ENCODE measurements at places on chromosomes 3 and 15. TPM values are rescaled to one million over a fixed set of nuclear protein-coding genes. Genes with fewer than 3 reads are reported as not detected.

The ENTPD3 gene
- polyA plus RNA-seq: 7.8 TPM

DNA sequence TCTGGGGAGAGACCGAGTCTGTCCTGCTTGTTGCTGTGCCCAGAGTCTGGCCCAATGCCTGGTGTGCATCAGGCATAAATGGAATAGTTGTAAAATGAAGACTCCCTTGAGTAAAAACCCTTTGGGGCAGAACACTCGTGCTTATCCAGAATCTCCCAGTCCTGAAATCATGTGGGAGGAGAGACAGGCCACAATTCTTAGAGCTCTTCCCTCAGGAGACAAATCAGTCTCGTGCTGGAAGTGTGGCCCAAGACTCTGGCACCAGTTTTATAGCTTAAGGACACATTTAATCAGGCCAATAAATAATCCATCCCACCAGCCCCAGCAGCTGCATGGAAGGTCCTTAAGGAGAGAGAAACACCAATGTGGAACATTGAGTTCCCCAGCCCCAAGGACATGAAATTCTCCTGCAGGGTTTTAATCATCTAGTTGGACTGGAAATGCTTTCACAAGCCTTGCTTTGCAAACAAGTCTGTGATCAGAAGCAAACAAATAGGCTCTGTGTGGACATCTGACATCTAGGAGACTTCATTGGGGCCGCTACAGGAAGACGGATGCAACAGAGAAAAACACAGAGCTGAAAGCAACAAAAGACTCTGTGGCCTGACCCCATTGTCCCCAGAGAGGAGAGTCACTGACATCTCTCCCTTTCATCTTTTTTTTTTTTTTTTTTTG is 70.4 kb downstream of the LSM3 start:
- DNase-seq: no peak

GRCh38 chr15:33680336-33680735 is 288.0 kb upstream of the CHRM5 start:
- no peak for DNase-seq

DNA sequence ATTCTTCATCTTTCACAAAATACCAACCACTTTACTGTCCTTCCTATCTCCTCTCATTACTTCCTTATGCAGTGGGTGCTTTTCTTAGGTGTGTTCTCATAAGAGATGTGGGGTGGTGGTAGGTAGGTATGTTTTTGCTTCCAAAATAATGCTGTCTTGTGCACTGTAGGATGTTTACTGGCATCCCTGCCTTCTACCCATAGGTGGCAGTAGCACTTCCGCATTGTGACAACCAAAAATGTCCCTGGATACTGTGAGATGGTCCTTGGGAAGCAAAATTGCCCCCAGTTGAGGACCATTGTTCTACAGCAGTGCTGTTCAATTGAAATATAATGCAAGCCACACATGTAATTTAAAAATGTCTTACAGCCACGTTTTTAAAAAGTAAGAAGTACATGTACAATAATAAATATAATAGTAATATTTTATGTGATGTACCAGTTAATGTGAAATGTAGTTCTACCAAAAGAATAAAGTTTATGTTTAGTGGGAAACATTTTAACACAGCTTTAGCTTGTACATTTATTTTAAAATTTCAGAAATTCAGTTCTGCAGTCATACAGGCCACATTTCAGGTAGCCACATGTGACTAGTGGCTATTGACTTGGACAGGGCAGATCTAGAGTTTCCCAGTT is 75.2 kb downstream of the NEO1 start:
- DNase-seq: no peak

DNA sequence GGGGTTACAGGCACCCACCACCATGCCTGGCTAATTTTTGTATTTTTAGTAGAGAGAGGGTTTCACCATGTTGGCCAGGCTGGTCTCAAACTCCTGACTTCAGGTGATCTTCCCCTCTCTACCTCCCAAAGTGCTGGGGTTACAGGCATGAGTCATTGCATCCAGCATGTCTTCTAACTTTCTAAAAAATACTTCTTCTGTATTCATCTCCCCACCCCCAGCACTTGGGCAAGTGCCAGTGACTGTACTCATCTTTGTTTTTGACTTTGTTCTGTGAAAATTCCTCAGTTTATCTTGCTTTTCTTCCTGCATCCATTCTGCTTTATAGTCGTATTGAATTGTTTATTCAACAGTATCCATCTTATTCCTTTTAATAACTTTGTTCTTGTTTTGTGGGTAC is 47.6 kb downstream of the ARIH1 start:
- DNase-seq: no peak

DNA sequence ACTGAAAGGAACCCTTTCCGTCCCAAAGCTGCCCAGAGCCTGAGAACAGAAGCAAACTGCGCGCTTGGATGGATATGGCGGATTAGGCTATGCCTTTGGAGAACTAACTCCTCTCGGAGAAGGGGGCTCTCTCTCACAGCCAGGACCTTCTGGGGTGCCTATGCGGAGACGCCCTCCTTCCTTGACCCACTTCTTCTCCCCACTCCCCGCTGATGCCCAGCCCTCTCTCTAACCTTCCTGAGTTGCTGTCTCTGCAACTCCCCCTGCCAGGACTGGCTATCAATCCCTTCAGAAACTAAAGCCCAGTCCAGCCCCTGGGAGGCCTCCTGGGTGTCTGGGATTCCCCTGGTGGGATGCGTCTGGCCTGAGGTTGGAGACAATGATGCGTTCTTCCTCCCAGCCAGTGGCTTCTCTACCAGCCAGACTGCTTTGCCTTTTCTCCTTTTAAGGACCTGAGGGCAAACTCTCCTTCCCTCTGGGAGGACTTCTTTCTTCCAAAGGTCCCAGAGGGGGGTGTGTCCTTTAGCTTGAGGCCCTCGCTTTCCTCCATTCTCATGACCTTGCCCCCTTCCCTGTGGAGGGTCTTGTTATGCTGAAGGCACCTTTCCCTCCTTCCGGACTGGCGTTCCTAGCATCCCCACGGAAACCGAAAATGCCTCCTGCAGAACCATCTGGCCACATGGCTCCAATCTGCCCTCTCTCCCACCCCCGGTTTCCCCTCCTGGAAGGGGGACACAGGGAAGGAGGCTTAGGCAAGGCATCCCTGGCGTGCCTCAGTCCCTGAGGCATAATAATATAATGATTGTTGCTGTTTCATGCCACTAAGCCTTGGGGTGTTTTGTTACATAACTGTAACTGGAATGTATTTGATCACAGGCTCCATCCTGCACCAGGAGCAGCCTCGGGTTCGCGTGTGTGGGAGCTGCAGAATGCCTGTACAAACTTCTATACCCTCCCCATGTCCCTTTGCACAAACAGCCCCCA is 63.4 kb upstream of the C15orf39 start:
- no peak for DNase-seq

- no peak for DNase-seq
Observed at GRCh38 chr3:161854232-161854771, 357.7 kb downstream of the OTOL1 start.

DNA sequence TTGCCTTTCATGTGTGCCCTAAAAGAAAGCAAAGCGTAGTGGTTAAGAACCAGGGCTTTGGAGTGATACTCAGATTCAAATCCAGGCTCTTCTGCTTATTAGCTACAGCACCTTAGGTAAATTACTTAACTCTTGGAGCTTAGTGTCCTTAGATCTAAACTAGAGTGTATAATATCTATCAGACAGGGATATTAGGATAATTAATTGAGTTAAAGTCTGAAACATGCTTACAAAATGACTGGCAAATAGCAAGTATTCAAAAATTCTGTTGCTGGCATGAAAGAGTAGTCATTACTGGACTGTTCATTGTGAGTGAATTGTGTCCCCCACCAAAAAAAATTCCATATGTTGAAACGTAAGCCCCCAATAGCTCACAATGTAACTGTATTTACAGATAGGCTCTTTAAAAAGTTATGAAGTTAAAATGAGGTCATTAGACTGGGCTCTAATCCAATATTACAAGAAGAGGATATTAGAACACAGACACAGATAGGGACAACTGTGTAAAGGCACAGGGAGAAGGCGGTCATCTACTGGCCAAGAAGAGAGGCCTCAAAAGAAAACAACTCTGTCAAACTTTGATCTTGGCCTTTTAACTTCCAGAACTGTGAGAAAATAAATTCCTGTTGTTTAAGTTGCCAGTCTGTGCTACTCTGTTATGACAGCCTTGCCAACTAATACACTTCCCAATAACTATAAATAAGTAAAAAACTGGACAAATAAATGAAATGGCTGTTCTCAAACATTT is 60.4 kb upstream of the LRRC3B start:
- no peak for DNase-seq

DNA sequence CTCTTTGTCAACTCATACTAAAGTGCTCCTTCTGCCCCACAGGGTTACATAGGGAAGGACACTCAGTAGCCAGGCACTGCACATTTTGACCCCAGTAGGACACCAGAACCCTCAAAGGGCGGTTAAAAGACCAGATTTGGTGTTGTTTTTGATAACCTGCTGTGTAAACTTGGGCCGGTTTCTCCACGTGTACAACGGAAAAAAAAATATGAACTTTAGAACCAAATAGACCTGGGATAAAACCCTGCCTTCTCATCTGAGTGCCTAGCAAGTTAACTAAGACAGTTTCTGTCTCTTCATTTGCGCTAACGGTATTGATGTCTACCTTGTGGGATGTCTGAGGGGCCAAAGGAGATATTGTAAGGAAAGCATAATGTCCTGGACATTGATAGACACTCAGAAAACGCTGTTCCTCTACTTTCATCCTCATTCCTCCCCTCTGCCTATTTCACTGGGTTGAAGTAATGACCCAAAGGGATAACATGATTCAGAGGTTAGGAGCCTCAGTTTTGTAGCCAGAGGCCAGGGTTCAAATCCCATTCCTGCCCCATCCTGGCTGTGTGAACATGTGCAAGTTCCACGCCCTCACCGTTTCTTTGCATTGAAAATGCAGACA is 155.9 kb upstream of the LPP start:
- no peak for DNase-seq

DNA sequence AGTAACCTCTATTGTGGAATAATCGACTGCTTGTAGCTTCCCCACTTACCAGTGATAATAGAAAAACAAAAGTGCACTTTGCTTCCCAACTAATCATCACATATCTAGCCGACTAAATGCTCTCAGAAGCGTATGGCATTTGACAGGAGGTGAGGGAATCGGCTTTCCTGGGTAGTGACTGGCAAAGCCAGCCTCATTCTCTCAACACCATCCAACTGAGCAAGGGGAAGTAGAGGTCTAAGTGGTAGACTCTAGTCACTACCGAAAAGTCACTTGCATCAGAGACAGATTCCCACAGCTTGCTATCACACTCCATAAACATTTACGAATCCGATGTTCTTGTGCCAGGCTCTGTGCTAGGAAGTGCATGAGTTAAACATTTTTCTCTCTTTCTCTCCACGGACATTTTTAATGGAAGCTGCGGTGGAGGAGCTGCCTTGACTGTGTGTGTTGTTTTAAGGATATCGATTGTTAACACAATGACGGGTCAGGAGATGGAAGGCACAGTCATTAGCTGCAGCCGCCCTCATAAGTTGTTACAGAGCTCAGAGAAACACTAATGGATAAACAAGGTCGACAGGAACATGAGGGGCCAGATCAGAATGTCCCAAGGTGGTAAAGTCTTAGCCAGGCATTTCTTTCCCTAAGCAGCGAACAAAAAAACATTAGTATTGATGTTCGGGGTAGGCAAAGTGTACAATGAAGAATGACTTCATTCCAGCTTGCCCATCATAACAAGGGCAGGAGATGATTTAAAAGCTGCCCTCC is 11.9 kb downstream of the ZNF385D start:
- no peak for DNase-seq

GRCh38 chr3:69144631-69145245 is 22.3 kb upstream of the LMOD3 start:
- no peak for DNase-seq

DNA sequence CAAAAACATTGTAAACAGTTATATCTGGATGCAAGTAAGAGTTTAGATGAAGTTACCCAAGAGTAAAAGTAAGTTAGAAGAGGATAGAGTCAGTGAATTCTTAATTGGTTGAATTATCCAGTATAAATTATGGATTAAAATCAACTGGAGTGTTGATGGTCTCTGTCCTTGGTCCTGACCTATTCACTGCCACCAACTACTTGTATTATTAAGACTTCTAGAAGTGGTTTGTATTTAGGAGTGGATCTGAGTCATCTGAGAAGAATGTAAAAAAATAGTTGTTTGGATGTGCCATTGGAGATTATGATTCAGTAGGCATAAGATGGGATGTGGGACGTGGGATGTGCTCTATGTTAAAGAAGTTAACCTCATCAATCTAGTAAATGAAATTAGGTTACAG is 86.4 kb downstream of the SYNPR start:
- DNase-seq: no peak

The FGD5 gene
- 3.1 TPM for polyA plus RNA-seq

- peak; percentile 76 for DNase-seq
Observed at GRCh38 chr3:186099178-186099577, 9.7 kb downstream of the ETV5 start.

The ADAMTSL3 gene
- polyA plus RNA-seq: 1.4 TPM

DNA sequence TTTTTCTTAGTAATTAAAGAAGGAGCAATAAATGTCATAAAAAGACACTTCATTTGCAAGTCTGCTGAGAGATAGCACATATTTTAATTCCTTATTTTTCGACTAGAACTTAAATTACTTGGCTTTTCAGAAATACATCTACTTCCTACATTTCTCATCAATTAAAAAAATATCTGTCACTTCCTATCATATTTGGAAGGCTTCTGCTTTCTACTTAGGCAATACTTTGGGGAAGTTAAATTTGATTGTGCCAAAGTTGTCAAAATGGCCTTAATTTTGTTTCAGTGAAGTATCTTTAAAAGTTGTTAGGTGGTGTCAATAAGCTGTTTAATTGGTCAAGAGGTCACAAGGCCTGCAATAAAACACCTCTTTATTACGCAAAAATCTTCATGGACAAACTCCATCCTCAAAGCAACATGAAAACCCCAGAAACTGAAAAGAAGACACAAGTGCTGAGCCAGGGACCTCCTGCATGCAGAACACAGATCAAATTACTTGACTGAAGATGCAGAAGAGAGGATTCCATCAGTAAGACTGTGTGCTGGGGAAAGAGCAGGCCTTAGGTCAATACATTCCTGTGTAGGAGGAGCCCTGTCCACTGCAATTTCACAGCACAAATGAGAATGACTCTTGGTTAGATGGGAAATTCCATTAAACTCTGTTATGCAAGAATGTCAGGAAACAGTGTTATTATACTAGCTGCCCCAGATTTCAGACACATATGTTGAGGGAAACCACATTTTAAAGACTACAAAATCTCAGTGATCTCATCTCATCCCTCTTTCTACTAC is 48.0 kb upstream of the FSTL1 start:
- no peak for DNase-seq

The DUOX2 gene
- polyA plus RNA-seq: 0.15 TPM
